ENCODE measurements at places on chromosomes 11 and 22.

- no peak for DNase-seq
These were observed 399.1 kb upstream of the DDI1 start for GRCh38 chr11:103637295-103637694.

DNA sequence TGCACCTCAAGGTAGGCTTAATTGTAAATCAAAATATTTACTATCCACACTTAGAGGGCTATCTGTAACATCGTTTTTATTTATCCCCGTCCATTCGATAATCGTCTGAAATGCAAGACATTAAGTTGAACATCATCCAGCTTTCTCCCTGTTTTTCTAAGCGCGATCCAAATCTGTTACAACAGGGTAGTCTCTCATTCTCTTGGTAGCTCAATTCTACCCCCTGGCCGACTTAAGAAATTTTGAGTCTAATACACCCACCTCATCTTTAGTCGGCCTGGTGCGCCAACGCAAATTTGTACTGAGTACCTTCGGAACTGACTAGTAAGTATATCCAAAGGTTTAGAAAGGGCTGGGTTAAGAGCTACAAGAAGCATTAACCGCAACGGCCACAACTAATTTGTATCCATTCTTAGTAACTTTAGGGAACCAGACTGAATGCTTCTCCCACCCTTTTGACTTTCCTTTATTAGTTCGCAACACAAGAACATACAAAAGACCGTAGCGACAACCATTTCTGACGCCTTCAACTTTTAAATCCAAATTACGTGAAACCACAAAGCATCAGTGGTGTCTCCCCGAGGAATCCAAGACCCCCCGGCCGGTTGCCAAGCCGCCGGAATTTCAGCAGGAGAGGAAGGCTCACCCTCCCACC, 1.0 kb upstream of the ZNF143 start:
- DNase-seq, result peak; percentile 5

DNA sequence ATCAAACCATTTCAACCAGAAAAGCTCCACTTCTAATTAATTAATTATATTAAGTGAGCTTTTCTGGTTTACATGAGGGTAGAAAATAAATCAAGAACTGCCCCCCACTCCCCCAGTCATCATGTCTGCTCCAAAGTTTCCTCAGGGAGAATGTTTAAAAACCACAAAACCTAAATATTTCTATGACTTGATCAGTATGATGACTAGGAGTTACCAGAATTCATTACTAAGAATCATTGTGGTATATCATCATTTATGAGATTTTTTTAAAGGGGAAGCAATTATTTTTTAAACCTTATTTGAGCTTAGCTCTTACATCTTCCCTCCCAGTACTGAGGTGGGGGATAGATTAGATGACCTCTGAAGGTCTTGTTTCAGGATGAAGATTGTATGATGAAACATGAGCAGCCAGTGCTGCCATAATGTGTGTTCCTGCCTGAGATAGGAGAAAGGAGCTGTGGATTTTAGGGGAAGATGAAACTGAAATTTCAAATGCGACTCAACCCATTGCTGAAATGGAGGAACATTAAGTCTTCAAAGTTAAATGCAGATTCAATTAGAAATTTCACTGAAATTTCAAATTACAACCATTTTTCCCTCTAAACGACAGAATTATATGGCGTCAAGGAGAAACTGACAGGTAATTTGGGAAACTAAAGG, 401.3 kb upstream of the CADM1 start:
- no peak for DNase-seq

GRCh38 chr11:34168642-34169420, 63.4 kb downstream of the NAT10 start:
- DNase-seq, result no peak

DNA sequence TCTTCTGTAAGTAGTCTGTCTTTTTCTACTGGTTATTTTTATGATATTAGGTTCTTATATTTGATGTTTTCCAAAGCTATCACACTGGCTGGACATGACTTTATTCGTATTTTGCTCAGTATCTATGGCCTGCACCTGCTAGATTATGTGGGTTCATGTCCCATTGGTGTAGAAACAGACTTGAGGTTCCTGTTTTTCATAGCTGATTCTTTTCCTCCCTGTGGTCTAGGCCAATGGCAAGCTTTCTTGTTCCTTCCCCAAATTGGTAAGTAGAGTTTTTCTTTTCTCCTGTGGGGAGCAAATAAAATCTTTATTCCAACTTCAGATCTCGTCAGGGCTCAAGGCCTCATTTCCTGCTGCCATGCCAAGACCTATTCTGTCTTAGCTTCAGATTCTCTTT, 30.2 kb upstream of the SWAP70 start:
- no peak for DNase-seq

DNA sequence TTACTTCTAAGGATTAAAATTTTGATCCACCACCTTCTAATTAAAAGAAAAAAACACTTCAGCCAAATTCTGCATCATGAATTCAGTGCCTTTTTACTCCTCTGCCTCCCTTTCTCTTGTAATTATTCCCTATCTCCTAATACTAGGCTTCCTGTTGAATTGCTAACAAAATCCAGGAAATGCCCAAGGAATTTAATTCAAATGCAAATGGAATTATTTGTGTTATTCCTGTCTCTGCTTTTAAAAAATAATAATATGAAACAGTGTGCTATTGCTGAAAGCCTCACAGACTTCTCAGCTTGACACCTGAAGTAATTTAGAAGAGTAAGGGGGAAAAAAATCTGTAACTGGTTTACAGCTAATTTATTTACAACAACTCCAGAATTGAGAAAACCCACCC, 85.5 kb downstream of the DLG2 start:
- no peak for DNase-seq

DNA sequence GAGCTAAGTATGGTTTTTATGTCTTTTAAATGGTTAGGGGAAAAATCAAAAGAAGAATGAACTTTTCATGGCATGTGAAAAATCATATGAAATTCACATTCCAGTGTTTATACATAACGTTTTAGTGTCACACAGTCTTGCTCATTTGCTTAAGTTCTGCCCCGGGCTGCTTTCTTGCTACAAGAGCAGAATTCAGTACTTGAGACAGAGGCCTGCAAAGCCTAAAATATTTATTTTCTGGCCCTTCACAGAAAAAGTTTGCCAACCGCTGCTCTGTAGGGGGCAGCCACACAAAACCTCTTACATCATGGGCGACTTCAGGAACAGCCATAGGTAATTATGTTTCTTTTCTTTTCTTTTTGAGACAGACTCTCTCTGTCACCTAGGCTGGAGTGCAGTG, 1.0 kb upstream of the ATG2A start:
- DNase-seq, result no peak

GRCh38 chr11:21289686-21290085, 620.3 kb downstream of the NELL1 start:
- no peak for DNase-seq

- no peak for DNase-seq
These were observed 886 bp upstream of the NIPSNAP1 start for GRCh38 chr22:29581799-29582198.

- DNase-seq, result no peak
These were observed 217.2 kb upstream of the NCAM1 start for GRCh38 chr11:112744041-112744440.

GRCh38 chr11:96207459-96208449, 135.2 kb downstream of the MAML2 start:
- no peak for DNase-seq

DNA sequence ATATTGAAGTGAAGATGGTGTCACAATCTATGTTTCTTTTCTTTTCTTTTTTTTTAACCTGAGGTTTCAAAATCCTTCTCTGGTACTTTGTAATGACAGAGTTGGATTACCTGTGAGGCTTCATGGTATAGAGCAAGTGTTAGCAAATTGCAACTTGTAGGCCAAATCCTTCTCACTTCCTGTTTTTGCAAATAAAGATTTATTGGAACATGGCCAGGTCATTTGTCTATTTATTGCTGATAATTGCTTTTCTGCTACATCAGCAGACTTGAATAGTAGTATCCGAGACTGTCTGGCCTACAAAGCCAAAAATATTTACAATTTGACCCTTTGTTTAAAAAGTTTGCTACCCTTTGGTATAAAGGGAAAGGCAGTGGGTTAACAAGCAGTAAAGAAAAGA, 1059.4 kb upstream of the CCDC90B start:
- DNase-seq, result no peak

GRCh38 chr22:38464992-38465672, 2.8 kb upstream of the KDELR3 start:
- no peak for DNase-seq
